Omental fat pad (tissue), 4 donors: ENCODE measurements at places on chromosomes 1 and 21. TPM values are rescaled to one million over a fixed set of nuclear protein-coding genes. Genes with fewer than 3 reads are reported as not detected.

The SPRR2A gene
- total RNA-seq: not detected

The GJC2 gene
- total RNA-seq: 2.8 TPM

The WDR47 gene
- total RNA-seq: 12.7 TPM

The CFAP74 gene
- total RNA-seq: not detected

The EPS8L3 gene
- not detected for total RNA-seq

The C8A gene
- not detected for total RNA-seq

The JAM2 gene
- total RNA-seq: 9.5 TPM

The ERG gene
- total RNA-seq: 63.2 TPM

The TPTE gene
- total RNA-seq: not detected

The NBPF4 gene
- not detected for total RNA-seq

The FCRL2 gene
- total RNA-seq: not detected

The MIER1 gene
- 31.5 TPM for total RNA-seq

The PTGER3 gene
- total RNA-seq: 27.0 TPM

The UTS2 gene
- total RNA-seq: not detected

The SSX2IP gene
- 5.6 TPM for total RNA-seq

The CFHR3 gene
- total RNA-seq: not detected

The MYCL gene
- total RNA-seq: 0.31 TPM

The SPAG17 gene
- not detected for total RNA-seq
